ENCODE measurements at places on chromosomes 3 and 15. TPM values are rescaled to one million over a fixed set of nuclear protein-coding genes. Genes with fewer than 3 reads are reported as not detected.

GRCh38 chr3:52237657-52238172 lies 1.2 kb downstream of the TWF2 start:
- peak; percentile 94 for DNase-seq

DNA sequence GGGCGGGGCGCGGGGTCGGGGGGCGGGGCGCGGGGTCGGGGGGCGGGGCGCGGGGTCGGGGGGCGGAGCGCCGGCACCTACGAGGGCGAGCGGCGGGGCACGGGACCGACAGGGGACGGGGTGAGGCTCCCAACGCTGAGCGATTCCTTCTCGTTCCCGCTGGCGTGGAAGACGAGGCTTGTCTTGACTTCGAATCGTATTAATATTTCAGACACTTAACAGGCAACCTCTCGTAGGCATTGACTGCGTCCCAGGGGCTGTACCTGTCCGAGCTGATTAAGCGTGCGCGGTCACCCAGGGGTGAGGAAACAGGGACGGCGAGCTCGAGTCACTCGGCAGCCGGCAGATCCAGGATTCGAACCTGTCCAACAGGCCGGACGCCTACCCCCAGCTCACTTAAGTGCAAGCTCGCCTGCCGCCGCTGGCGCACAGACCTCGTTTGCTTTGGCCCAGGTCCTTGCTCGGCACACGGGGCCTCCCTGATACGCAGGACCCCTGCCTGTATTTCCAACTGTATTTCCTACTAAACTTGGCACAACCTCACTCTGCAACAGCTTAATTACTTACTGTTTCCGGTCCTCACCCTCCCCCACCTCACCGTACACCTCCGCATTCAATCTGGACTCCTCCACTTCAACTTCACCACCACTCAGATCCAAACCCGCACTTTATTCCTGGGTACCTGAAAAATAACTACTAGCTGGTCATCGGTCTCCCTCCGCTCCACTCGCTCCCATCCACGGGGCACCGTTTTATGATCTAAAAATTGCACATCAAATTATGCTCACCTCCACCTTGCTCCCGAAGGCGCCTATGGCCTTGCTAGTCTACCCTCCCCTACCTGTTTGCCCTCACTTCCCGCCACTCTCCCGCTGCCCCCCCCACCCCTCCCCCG lies 722 bp upstream of the ZXDC start:
- DNase-seq: no peak

Gene GOLGA6A
- not detected for total RNA-seq

DNA sequence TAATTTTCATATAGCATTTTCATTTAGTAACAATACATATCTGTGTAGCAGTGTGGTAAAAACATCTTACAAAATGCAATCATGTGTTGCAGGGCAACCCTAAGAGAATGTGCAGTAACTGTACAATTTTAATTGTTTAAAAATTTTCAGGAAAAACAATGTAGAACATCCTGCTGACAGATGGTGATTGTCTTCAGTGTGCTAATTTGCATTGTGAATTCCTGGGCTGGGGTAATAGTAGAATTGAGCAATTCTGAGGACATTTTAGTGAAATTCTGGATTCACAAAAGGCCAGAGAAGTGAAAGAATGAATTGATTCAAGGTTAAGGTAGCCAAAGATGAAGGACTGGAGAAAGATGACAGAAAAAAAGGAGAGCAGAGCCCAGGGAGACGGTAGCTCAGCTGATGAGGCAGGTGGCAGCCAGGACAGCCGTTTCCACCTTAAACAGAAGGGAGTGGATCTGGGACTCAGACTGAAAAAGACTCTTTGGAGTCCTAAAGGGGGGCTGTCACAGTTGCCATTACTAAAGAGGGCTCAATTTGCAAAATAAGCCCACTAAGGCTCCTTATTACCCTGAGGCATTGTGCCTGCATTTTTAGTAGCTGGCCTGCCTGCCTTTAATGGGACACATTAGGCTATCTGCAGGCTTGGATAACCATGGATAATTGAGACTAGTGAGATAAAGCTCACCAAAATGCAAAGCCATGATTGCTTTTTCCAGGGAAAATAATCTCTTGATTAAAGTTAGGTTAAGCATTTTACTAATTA lies 8.6 kb downstream of the MAP3K13 start:
- peak; percentile 9 for DNase-seq

Gene HRG
- not detected for total RNA-seq

Data from G401 (cell line).